ENCODE measurements at places on chromosomes 11 and 22.

DNA sequence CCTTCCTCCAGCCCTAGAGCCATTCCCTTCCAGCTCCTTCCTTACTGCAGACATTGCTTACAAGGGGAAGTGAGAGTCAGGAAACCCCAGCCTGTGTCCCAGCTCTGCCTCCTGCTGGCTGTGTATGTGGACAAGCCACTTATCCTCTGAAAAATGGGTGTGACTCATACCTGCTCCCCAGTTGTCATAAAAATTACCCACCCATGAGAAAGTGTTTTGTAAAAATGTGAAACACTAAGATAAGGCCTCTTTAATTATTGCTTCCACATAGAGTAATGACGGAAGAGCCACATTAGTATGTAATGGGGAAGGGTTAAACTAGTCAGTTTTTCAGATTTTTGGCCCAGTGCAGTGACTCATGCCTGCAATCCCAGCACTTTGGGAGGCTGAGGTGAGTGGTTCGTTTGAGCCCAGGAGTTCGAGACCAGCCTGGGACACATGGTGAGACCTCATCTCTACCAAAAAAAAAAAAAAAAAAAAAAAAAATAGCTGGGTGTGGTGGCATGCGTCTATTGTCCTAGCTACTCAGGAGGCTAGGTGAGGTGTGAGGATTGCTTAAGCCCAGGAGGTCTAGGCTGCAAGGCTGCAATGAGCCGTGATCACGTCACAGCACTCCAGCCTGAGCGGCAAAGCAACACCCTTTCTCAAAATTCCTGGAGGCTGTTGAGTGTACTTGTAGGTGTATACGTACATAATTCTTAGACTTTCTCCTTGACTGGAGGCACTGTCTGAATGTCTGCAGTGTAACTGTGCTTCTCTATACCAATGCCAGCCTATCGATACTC lies 84.9 kb downstream of the CTTN start:
- no peak for DNase-seq

- DNase-seq, result no peak
These were observed 709 bp upstream of the ST3GAL4 start for GRCh38 chr11:126354631-126355323.

- no peak for DNase-seq
These were observed 69.6 kb upstream of the ALKBH3 start for GRCh38 chr11:43810929-43811596.

DNA sequence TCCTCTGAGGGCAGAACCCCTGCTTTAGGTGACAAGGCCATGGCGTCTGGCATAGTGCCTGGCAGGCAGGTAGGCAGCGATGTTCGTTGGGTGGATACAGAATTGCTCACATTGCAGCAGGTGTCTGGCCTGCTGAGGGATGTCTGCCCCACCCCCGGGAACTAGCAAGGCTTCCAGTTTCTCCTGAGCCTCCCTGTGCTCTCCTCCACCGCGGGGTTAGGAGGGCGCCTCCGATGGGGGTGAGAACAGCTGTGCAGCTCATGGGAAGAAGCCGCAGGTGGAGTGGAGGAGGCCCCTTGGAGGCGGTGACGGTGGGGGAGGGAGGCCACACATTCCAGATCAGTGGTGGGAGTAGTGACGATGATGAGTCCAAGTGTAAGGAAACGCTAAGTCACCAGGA lies 48.3 kb upstream of the JAM3 start:
- DNase-seq, result no peak

GRCh38 chr11:117319214-117319840 lies 3.3 kb upstream of the BACE1 start:
- no peak for DNase-seq

All from NK-92 treated with Interleukin-12 subunit alpha and Interleukin-12 subunit beta, amount 100 ng/mL, for 24 hours (cell line).